SK-MEL-5 (cell line): ENCODE measurements at places on chromosomes 2 and 18.

DNA sequence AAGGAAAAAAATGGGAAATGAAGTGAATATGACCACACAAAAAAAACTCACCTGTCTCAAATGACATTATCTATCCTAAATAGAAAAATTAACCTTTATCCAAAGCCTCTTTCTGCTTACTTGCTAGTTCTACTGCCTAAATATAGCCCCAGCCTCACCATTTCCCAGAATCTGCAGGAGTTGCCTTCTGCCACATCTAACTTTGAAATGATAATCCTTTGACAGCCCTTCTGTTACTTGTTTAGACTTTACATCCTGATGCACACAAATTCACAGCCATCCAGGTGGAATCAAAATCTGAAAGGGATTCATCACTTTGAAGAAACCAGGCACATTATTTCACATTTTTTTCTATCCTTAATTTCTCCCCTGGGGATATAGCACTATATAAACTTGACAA is 1356.2 kb upstream of the NXPH2 start:
- DNase-seq, result no peak

GRCh38 chr18:57776767-57777166 is 26.3 kb downstream of the ATP8B1 start:
- no peak for DNase-seq

DNA sequence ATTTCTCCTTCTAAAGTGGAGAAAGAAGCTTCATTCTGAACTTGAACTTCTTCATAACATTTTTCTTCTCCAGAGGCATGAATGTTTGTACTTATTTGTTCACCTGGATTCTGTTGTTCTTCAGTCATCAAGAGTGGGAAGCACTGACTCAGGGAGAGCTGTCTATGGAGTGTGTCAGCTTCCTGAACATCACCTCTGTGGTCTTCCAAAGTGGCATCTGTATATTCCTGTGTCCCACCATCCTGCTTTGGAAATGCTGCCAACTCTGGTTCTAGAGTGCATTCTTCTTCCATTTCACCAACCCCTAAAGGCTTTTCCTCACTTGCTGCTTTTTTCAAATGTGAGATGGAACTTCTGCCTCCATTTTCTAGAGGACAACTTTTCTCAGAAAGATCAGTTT is 59.5 kb downstream of the TTN start:
- no peak for DNase-seq

- no peak for DNase-seq
Measured at GRCh38 chr2:231362555-231363184, 32.8 kb upstream of the B3GNT7 start.

- DNase-seq, result no peak
Measured at GRCh38 chr2:197555467-197555866, 39.6 kb downstream of the MOB4 start.

DNA sequence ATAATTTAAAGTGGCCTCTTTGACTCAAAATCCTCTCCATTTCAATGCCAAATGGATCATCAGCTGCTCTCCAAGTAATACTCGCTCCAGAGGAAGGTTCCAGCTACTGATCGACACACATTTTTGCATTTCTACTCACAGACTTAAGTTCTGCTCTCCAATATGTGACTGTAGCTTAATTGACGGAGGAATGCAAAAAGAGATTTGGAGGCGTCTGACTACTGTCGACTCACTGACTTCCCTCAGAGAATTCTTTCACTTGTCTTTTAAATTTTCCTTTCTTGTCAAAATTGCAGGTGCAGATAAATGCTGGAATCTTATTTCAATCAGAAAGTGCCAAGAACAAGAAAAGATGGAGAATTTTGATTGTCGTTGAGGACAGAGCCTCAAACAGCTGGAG is 84.1 kb upstream of the PAPOLG start:
- no peak for DNase-seq

DNA sequence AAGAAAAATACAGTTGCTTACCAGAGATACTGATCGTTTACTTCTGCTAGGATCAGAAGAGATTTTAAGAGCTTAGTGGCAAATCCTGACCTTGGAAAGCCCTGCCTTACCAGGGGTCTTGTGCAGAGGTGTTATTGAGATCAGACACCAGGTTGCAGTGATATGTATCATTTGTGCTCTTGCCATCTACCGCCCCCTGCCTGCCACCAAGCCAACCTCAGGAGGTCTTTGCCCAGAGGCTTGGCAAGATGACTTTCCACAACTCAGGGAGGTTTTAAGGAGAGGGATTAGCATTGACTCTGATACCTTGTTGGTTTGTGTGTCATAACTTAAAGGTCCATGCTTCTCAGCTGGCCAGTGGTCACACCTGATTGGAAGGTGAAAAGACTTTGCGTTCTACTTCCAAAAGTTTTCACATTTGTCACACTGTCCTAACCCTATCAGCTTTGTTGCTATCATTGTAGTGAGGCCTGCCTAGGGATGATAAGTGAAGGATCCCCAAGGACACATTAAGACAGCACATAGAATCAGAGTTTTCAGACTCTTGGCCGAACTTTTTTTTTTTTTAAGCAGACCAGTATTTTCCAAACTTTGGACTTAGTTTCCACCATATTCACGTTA is 46.2 kb upstream of the MGAT5 start:
- peak; percentile 74 for DNase-seq

DNA sequence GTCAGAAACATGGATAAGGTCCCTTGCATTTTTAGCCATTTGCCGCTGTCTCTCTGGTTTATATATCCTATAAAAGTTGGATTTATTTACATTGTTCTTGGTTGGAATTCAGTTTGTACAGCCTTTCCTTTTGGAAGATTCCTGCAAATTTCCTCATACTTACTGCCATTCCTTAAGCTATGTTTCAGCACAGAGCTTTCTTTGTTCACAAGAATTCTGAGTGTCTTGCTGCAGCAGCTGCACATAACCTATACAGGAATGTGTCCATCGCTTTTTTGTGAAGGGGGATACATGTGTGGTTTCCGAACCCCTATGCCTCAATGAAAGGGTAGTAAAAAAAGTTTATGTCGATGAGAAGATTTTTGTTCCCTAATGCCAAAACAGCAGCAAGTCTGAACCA is 48.3 kb upstream of the CCDC68 start:
- DNase-seq, result no peak

- DNase-seq, result no peak
Measured at GRCh38 chr2:100983201-100983600, 18.9 kb upstream of the RPL31 start.
